NCI-H2081 treated with DMSO at 0.1 percent for 48 hours (cell line): ENCODE measurements at places on chromosomes 7 and 10.
A peak's percentile ranks its signal among the peaks of the same experiment; 100 is the strongest.

DNA sequence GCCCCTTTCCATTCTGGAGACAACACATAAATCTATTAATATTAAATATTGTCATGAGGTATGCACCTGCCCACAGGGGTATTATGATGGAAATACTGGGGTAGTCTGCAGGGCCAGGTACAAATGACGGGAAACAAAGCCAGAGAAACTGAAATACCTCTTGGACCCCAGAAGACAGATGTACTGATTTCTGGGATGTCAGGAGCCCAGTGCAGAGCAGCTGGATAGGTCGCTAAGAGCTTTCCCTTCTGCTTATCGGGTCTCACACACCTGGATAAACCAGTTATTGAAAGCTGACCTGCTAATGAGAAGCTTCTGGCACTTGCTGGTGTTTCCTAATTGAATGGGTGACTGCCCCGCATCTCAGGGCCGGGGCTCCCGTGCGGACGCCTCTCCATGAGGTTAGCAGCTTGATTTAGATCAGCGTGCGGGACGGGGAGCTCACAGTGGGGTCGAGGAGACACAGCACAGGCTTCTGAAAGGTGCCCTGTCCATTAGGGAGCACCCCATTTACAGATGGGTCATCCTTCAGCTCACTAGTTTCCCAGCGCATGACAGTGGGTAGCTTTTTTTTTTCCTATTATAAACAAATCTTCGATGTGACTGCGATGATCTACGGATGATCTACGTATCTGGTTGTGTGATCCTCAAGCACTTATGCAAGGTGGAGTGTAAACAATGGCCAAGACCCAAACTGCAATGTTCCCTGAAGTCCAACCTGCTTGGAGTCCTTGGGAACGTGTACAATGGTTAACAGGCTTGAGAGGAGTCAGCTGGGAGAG is 1.5 kb upstream of the INSIG1 start:
- no peak for DNase-seq

GRCh38 chr7:47179812-47180515 is 401.9 kb downstream of the TNS3 start:
- DNase-seq = no peak

- no peak for DNase-seq
These were observed 102.3 kb downstream of the SORBS1 start for GRCh38 chr10:95458871-95459270.

DNA sequence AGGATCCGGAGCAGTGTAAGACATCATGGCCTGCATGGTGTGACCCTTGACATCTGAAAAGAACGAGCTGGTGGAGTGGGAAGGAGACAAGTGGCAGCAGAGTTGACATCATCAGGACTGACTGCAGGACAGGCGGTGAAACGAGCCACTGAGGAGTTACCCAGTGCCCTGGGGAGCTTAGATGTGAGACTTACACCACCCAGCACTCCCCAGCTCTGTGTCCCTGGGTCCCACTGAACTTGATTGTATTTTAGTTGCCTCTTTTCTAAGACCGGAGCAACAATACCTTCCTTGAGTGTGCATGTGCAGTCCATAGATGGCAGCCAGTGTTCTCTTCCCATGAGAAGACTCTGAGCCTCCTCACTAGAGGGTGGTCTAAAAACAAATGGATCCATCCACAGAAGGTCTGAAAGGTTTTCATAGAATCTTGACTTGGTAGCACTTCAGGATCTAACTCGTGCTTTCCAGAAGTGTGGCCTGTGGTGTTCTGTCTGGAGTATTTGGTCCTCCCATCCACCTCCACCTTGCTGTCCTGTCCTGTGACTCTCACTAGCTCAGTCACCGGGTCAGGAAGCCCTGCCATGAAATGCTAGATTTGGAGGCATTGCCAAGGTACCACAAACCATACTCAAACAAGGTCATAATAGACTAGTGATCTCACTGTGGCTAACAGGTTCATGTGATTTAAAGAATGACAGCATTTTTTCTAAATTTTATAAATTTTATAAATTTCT is 59.0 kb downstream of the IKZF1 start:
- DNase-seq = no peak

- DNase-seq = no peak
These were observed 124.9 kb upstream of the NPVF start for GRCh38 chr7:25353196-25353595.

GRCh38 chr7:46747869-46748576 is 827.0 kb upstream of the IGFBP3 start:
- DNase-seq = no peak

DNA sequence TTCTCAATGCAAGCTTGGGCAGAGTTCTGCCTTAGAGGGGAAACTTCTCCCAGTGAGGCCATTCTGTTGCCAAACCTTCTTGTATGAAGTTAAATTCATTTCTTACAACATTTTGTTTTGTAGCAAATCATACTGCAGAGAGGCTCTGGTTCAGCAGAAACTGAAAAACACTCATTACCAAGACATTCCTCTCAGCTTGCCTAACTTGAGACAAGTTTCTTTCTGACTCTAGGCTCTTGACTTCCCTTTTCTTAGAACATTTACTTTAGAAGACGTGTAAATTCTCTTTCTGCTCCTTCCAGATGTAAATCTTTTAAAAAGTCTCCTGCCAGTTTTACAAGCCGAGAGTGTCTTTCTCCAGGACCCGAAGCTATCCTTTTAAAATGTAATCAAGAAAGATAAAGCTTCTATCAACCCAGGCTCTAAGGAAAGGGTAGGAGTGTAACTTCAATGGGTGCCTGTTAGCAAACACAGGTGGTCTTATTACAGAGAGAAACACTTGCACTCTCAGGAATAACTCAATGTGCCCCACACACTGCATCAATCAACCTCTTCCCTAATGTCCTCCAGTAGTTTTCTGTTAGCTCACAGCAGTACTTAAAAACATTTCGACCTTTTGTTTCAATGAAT is 80.5 kb upstream of the TAS2R16 start:
- no peak for DNase-seq

DNA sequence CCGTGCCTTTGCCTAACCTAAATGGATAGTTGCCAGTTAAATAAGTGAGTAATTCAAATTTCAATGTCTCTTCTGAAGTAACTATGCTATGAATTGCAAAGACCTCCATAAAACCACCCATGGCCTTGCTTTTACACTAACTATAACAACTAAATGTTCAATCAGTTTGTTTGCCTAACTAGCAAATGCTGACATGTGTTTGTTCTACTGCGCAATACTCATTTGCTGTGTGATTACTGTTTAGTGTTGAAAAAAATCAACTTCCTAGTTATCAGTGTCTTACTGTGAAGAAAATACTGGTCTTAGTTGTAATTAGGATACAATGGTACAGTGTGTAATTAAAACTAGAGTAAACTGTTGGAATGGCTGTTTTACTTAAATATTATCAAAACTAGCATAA is 47.3 kb upstream of the GATAD1 start:
- peak; percentile 3 for DNase-seq

DNA sequence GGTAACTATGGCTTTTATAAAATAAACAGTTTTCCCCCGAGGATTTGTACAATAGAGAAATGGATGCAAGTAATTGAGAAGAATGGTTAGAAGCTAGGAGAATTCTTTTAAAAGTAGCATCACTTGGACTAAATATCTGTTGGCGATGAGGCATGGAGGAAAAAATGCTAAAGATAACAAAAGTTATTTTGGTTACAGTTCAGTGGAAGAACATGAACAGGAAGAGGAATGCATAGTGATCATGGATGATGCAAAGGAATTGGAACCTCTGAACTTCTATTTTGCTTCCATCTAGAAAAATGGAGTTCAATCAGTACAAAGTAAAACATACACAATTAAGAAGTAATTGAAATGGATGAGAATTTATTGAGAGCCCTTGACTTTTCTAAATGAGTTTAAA is 32.9 kb downstream of the ENTPD1 start:
- no peak for DNase-seq

DNA sequence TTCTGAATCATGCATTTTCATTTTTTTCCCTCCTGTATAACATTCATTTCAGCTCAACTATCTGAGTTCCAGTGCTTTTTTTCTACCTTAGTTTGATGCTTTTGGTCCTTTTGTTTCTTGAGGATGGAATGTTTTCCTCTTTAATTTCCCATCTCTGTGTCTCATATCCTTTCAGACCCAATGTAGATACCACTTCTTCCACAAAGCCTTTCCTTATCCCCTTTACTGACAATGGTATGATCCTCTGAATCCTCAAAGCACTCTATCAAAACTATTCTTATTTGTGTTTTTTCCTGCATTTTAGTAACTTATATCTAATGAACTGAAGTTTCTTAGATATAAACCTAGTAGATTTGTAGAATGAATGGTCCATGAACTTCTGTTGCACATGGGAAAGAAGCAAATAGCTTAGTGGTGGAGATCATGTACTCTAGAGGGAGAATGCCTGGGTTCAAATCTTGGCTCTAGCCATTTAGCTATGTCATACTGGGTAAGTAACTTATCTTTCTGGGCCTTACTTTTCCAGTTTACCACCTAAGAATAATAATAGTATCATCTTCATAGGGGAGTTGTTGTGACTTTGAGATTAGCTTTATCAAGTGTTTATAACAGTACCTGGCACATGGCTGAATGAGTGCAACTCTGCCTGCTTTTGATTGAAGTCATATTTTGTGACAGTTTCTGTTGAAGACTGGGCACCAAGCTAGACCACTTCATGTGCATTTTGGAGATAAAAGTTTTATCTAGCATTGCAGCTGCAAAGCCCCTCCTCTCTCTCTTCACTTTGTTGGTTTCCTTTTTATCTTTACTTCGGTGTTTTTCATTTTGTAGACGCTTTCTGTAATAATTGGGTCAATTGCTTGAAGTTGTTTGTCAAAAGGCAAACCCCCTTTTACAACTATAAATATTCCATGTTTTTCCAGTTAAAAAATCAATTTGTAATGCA is 18.5 kb downstream of the STAM start:
- DNase-seq = no peak

GRCh38 chr7:81420526-81421226 is 349.2 kb downstream of the HGF start:
- DNase-seq = no peak

- no peak for DNase-seq
These were observed 246.8 kb downstream of the SKIDA1 start for GRCh38 chr10:21278491-21279216.

DNA sequence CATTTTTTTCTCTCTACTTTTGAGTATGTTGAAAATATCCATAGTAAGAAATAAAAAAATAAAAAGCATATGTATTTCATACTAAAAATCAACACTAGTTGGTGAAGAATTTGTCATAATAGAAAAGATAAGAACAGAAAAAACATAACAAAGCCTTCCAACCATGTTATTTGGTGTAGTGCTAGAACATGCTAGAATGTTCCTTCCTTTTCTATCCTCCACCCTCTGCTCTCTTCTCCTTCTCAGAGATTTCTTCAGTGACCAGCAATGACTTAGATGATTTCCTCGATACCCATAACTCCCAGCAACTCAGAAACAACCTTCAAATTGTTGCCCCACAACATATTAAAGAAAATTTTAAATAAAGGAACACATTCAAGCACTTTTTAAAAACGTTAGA is 2.6 kb downstream of the ZC3HAV1 start:
- DNase-seq = no peak

GRCh38 chr10:64773357-64773756 is 1252.2 kb downstream of the REEP3 start:
- no peak for DNase-seq

- DNase-seq = no peak
These were observed 10.2 kb upstream of the FAM13C start for GRCh38 chr10:59372543-59372942.

DNA sequence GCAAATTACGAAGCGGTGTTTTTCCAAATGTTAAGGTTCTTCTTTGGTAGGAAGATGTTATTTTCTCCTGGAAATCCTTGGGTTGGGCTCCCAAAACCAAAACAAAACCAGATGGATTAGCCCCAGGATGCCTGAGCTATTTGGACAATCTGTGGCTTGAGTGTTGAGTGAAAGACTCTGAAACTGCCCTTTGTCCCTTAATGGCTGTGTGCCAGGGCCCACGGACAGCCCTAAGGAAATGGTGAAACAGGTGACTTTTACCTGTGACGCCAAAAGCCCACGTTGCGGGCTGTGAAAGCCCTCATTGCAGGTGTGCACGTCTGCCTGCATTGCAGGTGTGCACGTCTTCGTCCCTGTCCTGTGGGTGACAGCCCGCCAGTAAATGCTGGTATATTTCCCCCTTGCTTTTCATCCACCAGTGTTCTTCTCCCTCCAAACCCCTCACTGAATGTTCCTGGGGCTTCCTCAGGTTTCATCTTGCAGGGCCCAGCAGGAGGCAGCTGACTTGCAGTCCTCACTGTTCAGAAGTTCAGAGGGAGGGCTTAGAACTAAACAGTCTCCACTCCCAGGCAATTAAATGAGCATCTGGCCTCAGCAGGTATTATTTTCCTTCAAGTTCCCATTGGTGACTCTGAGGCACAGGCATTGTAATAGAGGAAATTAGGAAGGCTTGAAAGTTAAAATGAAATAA is 10.7 kb downstream of the PFKP start:
- DNase-seq = peak; percentile 22

- no peak for DNase-seq
These were observed 587.0 kb downstream of the SDK1 start for GRCh38 chr7:3888096-3888495.

DNA sequence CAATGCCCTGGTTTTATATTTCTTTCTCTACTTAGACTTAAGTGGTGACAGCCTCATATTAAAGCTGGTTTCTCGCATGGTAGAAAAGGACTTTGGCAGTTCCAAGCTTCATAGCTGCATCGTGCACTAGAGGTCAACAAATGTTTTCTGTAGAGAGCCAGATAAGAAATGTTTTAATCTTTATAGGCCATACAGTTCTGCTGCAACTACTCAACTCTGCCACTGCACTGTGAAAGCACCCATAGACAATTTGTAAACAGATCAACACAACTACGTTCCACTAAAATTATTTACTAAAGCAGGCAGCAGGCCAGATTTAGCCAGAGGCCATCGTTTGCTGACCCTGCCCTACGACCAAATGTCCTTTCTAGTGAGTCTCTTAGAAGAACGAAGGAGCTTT is 36.7 kb downstream of the CSGALNACT2 start:
- no peak for DNase-seq
